ENCODE measurements at places on chromosomes 6 and 20.

DNA sequence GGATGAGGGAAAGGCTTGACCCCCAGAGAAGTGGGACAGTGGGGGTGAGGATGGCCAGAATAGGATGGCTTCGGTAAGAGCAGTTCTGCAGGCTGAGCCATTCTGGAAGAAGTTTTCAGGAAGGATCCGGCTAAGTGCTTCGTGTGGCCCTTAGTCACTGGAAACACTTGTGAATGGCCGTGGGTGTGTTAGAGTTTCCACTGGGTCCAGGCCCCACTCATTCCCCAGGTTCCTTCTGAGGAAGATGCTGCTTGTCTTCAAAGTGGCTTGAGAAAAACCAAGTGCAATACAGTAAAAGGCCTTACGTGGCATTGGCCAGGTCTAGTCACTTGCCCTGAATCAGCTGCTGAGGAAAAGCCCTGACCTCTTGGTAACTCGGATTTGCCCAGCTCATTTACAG lies 27.9 kb downstream of the MANBAL start:
- DNase-seq, result no peak

DNA sequence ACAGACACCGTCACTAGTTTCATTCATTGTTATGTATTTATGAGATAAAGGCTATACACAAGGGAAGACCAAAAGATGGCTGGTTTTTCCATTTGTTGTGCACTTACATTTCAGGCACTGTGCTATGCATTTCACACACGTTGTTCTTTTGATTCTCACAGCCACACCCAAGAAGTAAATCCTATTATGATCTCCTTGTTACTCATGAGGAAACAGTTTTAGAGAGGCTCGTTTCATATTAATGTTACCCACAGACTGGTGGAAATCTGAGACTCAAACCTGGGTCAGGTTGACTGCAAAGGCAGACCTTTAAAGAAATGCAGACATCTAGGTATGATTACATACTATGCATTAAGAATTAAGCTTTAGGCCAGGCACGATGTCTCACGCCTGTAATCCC lies 34.9 kb downstream of the SHLD1 start:
- no peak for DNase-seq

- DNase-seq, result no peak
Observed at GRCh38 chr20:37777988-37778659, 84.3 kb downstream of the CTNNBL1 start.

GRCh38 chr20:60097285-60097684 lies 139.1 kb downstream of the CDH26 start:
- DNase-seq, result no peak

DNA sequence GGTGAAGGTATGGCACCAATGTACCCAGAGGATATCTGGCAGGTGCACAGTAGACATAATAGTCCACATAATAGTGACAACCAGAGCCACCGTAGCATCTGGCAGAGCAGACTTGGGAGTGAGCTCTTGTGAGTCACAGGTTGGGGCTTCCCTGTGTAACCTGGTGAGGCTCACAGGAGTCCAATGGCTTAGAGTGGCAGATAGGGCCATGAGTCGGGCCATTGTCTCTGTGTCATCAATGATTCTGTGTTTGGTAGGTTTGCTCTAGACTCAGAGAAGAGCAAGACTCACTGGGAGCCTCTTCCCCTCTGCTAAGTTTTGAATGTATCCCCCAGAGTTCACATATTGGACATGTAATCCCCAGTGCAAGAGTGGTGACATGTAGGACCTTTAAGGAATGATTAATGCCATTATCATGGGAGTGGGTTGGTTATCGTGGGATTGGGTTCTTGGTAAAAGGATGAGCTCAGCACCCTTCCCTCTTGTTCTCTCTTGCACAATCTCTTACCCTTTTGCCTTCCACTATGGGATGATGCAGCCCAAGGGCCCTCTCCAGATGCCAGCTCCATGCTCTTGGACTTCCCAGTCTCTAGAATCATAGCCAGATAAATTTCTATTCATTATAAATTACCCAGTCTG lies 22.6 kb upstream of the SIRPA start:
- DNase-seq, result no peak

- no peak for DNase-seq
Observed at GRCh38 chr20:62676976-62677375, 31.7 kb upstream of the NTSR1 start.

DNA sequence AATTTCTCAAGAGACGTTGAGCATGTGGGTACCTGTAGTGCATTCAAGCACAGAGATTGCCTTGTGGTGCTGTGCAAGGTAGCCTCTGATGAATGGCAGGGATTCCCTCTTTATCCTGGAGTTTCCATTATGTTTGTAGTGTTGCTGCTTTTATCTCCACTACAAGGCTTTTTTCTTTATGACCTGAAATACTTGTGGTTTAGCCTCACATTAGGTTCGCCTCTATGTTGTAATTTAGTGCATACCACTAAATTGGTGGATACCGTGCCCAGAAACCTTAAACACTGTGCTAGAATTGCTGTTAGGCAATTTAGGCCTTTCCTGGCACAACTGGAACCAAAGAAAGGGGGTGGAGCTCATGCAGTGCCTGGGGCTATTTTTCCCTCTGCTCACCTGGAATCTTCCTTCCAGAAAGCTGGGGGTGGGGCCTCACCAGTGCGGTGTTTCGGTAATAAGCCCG lies 76.8 kb downstream of the NCOA7 start:
- DNase-seq, result no peak

DNA sequence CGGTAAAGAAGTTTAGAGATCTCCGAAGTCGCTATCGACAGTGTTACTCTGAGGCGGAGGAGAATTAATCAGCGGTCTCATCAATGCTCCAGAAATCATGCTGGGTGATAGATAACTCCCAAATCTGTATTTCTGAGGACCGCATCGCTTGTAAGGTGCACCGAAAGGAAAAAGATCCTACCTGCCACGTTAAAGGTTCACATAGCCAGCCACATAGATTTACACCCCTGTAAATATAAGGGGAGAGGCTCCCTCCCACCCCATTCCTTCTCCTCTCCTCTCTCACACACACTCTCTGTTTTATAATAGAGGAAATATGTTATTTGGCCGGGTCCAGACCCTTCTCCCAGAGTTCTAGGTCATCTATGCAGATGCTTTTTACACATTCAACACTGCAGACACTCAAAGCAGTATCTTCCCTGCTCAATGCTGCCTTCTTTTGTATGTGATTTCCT lies 620 bp upstream of the DEK start:
- no peak for DNase-seq

DNA sequence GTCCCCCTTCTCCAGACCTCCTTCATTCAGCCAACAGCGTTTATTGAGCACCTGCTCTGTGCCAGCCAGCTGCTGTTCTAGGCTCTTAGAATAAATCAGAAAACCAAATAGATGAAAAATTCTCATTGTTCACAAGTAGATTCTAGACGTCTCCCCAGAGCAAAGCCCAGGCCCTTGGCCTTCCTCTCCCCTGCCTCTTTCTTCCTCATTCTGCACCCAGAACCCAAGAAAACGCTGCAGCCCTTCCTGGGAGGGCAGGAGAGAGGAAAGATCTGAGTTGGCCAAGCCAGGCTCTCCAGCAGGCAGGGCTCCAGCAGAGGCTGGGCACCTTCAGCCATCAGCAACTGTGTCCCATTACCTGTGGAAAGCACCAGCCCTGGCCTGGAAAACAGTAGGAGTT lies 12.0 kb upstream of the BPI start:
- DNase-seq, result no peak

GRCh38 chr6:7640607-7641577 lies 50.9 kb downstream of the SNRNP48 start:
- no peak for DNase-seq

DNA sequence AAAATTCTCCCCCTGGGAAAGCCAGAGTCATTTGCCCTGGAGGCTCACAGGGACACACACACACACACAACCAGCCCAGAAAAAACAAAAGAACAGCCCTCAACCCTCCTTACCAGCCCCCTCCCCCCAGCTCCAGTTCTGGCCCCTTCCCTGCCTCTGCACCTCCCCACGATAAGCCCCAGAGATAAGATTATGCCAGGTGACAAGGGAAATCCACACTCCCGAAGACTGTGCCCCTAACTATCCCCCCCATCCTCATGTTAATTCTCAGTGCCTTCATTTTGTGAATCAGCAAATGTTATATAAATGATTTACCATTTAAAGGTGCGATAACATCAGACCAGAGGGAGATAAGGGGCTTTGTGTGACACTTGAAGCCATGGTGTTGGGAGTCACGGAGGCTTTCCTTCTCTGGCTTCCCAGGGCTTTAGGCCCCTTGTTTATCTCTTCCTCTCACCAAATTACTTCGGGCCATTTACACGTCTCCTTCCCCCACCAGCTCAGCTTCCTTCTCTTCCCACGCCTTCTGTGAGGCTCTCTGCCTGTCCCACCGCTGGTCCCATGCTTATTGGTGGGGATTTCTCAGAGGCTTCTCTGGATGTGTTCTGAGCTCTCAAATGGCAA lies 12.5 kb upstream of the FOXC1 start:
- DNase-seq, result no peak
